ENCODE measurements at places on chromosomes 7 and 10.

DNA sequence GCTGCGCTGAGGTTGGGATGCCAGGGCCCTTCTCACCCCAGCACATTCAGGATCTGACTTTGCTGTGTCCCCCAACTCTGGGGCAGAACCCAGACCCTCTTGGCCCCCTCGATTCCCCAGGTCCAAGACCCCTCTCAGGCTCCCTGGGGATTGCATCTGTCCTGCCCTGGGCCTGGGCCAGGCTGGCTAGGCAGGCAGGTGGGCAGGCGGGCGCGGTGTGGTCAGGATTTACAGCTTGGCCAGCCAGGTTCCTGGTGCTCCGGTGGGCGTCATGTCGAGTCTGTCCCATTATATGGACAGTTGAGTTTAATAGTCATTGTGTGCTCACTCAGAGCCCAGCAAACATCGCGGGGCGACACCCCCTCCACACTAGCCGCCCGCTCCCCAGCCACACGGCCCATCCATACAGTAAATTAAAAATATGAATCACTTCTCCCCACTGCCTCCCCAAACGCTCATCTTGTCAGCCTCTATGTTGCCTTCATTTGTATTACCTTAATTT is 23.5 kb downstream of the POLL start:
- DNase-seq, result no peak

- no peak for DNase-seq
Observed at GRCh38 chr10:50304660-50305059, 53.3 kb upstream of the ASAH2 start.

DNA sequence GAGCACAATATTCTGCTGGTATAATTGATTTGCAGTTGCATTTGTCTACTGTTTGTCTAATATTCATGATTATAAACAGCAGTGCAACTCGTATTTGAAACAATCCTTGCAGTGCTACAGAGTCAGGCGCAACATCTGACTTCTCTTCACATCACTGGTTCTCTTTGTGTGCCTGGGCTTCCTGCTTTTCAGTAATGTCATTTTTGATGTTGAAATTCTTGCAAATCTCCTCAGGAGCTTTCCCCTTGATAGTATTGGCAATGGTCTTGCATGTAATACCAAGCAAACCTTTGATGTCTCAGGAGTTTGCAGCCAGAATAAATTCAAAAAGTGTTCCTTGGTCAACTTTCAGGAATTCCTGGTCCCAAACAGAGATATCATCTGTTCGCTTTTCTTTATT is 20.2 kb downstream of the HPS6 start:
- DNase-seq, result no peak

- DNase-seq, result no peak
Observed at GRCh38 chr7:45919993-45920459, 1.0 kb downstream of the IGFBP3 start.

GRCh38 chr10:125392154-125392553 is 231.8 kb upstream of the CTBP2 start:
- no peak for DNase-seq

- no peak for DNase-seq
Observed at GRCh38 chr7:23012908-23013714, 819 bp downstream of the HYCC1 start.

- DNase-seq, result no peak
Observed at GRCh38 chr10:68073631-68074030, 1.5 kb downstream of the HERC4 start.

DNA sequence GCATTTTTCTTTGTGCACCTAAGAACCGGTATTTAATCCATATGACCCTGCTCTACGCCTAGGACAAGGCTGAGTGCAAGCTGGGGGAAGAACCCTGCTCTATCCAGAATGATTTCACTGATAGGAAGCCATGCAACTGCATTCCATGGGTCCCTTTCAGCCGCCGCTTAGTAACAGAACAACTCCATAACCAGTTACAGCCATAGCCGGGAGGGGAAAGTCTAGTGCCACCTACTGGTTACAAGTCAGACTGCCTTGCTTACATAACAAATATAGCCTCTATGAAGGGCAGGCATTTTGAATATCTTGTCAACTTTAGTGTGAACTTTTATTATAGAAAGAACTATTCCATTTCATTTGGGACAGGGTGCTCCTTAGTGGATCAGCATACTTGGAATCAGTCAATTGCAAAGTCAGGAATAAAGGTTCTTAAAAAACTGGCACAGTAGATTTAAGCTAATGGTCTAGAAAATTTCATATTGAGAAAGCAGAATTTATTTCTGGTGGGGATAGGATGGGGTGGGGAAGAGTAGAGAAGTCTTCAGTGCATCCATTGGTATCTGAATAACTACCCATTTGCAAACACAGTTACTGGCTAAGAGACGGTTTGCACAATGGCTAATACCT is 521.7 kb downstream of the ADRA2A start:
- DNase-seq, result peak; percentile 38

GRCh38 chr7:151053096-151053495 is 4.6 kb downstream of the CDK5 start:
- DNase-seq, result peak; percentile 55

GRCh38 chr7:146116521-146117222 is at the start of gene CNTNAP2:
Gene CNTNAP2 (plus strand): TSS chr7:146116801. CDS start chr7:146116877, 76 bp downstream.
- DNase-seq, result no peak

DNA sequence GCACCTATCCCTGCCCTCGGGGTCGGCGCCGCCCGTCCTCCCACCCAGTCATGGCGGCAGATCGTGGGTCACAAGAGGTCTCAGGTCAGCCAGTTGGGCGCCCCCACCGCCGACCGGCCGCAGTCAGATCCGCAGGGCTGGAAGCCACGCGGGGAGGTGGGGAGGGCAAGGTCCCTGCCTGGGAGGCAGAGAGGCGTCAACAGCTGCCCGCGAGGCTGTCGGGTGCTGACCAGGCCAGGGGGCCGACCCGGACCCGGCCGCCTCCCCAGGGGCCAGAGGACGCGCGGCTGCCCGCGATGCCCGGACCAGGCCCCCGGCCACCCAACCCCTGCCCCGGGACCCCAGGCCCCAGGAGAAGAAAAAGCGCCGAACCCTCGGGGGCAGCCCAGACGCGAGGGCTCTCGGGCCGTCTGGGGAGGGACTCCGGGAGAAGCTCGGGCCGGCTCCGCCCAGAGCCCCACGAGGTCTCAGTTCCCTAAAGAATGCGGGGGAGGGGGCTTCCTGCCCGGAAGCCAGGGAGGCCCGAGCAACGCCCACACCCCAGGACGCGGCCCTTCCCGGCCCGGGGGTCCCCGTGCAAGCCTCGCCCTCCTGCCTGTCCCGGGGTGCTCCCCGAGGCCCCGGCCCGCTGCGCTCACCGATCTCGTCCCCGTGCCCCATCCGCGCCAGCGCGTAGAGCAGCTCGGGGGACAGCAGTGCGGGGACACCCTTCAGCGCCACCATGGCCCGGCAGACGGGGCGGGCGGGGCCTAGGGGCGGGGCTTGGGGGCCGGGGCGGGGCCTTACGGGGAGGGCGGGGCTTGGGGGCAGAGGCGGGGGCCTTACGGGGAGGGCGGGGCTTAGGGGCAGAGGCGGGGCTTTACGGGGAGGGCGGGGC is at the start of gene FUOM:
FUOM (minus strand) TSS at position 735 of the 877 bp plus-strand sequence; CDS start at position 723, 12 bp downstream.
- DNase-seq, result peak; percentile 71

DNA sequence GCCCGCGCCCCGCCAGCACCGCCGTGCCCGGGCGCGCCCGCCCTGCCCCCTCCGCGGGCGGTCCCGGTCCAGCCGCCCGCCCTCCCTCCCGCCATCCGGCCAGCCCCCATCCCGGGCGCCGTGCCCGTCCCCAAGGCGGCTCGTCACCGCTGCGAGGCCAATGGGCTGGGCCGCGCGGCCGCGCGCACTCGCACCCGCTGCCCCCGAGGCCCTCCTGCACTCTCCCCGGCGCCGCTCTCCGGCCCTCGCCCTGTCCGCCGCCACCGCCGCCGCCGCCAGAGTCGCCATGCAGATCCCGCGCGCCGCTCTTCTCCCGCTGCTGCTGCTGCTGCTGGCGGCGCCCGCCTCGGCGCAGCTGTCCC is at the start of gene HTRA1:
HTRA1 (plus strand) TSS at position 187 of the 362 bp plus-strand sequence; CDS start at position 287, 100 bp downstream.
- DNase-seq, result no peak

DNA sequence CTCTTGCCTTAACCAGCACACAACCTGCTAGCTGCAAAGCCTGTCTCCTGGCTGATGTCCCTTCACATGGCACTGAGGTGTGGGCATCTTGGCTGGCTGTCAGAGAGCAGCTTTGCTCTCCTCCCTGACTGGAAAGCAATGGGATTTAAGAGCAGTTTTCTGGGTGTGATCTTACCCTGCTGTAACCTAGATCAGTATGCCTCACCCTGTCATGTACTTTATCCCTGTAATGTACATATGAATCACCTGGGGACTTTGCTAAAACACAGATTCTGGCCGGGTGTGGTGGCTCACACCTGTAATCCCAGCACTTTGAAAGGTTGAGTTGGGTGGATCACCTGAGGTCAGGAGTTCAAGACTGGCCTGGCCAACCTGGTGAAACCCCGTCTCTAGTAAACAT is 209.9 kb downstream of the FRMD4A start:
- no peak for DNase-seq

DNA sequence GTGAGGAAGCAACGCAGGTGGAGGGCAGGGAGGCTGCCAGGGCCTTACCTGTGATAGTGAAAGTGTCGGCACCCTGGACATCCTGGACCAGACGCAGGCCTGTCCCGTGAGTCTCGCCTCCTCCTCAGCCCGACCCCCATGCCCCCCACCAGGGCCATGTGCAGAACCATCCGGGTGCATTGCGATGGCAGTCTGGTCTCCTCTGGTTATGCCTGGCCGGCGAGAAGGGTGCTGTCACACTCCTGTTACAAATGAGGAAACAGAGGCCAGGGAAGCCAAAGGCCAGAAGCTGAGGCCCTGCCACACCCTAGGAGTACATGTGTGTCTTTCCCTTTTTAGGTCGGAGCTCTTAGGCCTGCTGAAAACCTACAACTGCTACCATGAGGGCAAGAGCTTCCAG is 7.2 kb downstream of the DEPP1 start:
- DNase-seq, result no peak

DNA sequence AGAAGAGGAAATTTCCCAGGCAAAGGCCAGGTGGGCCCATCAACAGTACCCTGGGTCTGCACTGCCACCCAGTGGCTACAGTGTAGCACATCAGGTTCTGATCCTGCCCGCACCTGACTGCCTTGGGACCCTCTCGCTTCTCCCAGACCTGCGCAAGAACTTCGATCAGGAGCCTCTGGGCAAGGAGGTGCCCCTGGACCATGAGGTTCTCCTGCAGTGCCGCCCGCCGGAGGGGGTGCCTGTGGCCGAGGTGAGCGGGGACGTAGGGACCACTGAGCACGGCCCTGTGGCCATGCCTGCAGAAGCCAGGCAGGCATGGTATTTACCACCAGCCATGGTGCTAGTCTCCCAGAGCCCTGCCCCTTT is 33.9 kb upstream of the SLC29A3 start:
- DNase-seq, result no peak

- no peak for DNase-seq
Observed at GRCh38 chr10:92778091-92778490, 70.2 kb upstream of the EXOC6 start.

DNA sequence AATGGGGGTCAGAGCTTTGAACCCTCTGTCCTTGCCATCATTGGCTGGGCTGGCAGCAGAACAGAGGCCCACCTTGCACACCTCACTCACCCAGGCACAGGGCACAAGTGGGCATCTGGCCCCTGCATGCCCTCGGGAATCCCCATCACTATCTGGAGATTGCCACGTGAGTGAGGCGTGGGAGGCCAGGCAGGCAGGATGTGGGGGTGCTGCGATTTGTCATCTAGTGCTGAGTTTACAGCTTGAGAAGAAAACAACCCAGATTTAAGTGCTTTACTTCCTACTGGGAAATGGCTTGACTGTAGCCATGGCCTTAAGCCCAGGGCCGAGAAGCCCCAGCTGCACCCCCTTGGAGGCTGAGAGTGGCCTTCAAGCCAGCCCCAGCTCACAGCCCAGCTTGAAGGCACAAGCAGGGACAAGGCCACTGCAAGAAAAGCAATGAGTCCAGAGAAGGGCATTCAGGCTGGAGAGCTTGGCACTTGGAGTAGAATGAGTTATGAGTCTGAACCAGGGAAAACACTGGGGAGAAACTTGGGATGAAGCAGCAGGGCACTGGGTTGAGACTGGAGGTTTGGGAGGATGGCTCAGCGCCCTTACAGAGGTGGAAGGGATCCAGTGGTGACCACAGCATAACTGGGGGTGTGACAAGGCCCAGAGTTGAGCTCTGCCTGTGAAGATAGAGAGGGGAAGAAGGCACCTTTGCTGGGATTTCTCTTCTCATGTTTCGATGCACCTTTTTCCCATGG is 123.0 kb downstream of the CXCL12 start:
- no peak for DNase-seq

DNA sequence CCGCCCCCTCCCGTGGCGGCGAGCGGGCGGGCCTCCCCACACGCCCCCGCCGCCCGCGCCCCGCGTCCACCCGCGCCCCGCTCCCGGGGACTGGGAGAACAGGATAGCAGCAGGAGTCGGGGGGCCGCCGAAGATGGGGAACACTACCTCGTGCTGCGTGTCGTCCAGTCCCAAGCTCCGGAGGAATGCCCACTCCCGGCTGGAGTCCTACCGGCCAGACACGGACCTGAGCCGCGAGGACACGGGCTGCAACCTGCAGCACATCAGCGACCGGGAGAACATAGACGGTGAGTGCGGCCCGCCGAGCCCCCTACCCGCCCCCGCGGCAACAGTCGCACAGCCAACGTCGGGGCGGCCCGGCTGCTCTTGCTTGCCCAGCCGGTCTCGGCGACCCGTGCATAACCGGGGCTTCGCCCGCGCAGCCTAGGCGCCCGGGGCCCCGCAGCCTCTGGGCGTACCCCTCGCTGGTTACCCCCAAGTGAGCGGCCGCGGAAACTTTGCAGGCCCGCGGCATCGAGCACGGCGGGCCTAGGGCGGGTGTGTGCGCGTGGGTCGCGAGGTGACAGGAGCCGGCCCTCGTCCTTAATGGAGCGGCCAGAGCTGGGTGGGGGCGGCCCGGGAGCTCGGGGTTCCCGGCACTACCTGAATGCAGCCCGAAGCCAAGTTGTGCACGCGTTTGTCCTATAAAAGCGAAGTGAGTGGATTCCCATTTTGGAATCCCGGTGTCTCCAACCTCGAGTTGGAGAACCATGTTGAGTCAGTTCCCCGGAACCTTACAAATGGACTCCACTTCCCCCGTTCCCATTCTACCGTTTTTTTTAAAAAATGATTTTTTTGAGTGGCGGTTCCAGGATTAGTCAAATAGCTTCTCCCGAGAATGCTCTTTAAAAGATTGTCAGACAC is 863 bp downstream of the CCNY start:
- DNase-seq, result no peak

- no peak for DNase-seq
Observed at GRCh38 chr7:139823959-139824521, 5.0 kb upstream of the TBXAS1 start.

DNA sequence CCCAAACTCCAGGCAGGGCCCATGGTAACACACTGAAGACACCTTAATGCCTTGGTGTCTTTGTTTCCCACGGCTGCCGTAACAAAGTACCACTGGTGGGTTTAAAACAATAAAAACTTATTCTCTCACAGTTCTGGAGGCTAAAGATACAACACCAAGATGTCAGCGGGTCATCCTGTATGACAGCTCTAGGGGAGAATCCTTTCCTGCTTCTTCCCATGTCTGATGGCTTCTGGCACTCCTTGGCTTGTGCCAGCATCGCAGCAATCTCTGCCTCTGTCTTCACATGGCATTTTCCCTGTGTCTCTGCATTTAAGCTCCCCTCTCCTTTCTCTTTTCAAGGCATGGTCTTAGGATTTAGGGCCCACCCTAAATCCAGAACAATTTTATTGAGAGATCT is 33.1 kb downstream of the PRSS2 start:
- DNase-seq, result no peak

Data from GDM1 (cell line).